Fibroblast of skin of abdomen (primary cell): ENCODE measurements at places on chromosomes 5 and 9.

DNA sequence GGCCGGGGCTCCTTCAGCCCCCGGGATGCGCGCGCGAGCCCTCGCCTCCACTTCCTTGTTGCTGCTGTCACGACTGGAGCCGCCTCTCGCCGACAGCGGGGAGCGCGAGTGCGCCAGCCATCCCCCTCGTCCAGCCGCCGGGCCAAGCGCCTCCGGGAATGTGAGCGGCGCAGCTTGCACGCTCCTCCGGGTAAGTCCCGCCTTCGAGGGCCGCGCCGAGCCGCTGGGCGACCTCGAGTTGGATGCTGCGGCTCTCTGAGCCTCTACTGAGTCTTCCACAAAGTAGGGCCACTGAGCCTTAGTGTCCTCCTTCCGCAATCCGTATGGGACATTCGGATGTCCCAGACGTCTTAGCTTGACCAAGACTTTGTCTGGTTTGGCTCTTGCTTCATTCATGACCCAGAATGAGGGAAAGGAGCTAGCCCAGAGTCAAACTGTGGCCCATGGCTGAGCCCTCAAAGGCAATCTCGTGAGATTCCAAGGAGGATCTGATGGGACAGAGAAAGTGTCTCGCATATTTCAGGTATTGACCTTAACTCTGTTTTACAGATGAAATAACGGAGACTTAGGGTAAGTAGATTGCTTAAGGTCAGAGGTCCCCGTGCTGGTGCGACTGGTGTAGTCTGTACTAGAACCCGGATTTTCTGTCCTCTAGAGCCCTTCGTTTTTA is 586 bp downstream of the HMGXB3 start:
- peak; percentile 28 for DNase-seq

DNA sequence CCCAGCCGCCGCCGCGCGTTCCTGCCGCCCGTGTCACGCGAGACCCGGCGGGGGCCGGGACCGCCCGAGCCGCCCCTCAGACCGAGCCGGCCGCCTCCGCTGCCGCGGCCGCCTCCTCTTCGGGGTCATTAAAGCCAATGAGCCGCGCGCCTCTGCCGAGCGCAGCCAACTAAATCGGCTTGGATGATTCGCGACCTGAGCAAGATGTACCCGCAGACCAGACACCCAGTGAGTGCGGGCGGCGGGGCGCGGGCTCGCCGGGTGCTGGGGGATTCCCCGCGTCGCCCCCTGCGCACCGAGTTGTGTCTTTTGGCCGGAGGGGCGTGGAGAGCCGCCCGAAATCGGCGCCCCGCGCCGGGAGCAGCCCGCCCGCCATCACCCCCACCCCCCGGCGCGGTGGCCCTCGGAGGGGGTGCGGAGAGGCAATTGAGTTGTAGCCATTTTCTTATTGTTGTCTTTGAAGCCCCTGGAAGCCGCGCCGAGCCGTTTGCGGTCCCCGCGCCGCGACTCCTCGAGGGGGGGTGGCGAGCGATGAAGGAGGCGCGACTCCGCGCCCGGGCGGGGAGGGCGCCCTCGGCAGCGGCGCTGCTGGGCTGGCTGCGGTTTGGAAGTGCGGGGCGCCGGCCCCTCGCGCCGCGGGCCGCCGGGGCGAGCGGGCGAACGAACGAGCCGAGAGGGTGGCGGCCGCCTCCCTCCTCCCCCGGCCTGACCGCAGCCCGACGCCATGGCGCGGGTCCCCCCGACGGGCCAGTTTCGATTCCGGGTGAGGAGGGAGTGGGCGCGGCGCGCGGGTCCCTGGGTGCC is 1.0 kb downstream of the TLE4 start:
- peak; percentile 52 for DNase-seq

DNA sequence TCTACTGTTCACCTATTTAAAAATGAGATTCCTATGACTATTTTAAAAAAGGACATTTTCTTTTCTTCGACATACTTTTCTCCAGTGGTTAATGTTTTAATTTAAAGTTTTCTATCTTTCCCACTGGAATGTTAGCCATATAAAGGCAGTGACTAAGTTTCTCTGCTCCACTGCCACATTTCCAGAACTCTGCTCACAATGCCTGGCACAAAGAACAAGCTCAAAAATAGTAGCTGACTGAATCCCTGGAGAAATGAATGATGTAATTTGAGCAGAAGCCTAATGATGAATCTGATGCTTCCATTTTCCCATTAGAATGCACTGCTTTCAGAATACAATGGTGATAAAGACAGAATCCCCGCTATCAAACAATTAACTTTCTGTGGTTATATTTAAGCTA is 817.8 kb downstream of the MTRR start:
- DNase-seq: peak; percentile 74

DNA sequence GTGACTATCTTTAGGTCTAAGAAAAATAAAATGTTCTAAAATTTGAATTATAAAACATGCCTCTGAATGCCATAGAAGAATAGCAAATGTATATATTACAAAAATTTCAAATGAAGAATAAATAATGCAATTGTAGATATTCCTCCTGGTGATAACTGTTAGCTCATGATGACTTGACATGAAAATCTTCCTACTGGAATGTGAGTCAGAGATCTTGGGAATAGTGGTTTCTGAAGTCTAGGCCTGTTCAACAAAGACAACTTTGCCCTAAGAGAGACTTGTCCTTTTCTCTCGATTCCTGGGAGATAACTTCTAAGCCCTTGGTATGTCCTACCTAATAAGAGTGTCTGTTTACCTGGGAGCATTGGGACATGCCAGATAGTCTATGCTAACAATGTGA is 746.3 kb upstream of the RIOK2 start:
- peak; percentile 7 for DNase-seq

DNA sequence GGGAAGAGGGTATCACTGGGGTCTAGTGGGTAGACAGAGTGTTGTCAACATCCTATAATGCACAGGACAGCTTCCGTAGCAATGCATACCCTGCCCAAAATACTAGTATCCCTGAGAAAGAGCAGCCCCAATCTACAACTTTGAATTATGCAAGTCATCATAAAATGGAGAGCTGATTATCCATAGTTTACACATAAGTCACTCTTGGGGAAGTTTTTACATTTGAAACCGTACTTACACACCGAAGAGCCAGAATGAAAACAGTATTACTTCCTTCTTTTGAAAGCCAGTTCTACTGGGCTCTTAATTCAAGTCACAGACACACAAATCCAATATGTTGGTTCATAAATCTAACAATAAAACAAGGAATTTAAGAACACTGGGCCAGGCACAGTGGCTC is 21.6 kb downstream of the RNF145 start:
- DNase-seq: no peak

- DNase-seq: peak; percentile 45
Observed at GRCh38 chr5:18393565-18394442, 759.5 kb downstream of the TAF11L14 start.

DNA sequence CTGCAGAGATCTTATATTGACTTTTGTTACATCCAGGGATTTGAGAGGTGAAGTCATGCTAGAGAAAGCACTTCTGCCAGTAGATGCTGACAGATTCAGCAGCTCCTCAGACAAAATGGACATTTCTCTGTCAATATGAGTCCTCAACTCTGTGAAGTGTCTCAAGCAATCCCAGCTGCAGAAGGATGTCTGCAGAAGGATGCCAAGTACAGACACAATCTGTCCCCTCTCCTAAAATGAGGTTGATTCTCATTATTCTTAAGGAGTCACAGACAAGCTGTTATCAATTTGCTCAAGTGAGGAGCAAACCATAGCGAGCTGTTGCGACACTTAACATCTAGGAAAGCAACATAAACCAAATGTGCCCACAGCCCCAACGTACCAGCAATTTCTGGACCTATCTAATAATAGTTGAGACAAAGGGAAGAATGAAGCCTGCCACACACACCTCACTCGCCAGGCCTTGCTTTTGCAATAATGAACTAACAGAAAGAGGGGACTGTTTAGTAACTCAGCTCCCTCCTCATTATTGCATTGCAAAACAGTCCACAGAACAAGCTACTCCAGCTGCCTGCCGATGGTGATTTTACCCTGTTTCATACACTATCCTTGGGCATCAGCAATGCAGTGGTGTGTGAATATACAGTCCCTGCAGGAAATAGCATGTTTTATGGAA is 364.2 kb upstream of the PDE4D start:
- no peak for DNase-seq

DNA sequence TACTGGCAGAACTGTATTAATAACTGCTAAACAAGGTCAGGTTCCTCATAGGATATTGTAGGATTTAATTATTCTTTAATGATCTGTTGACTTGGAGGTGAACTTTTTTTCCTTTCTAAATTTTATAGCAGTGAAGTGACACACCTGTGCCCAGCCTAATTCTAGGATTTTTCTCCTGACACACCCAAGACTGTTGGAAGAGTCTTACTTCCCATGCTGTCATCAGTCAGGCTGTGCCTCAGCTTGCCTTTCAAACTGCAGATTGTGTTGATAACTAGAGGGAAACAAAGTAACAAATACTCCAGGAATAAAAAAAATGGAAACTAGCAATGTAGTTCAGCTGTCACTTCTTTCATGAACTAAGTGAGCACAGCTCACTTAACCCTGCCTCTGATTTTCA is 22.0 kb downstream of the OTULIN start:
- DNase-seq: no peak

GRCh38 chr9:98775831-98776441 is 20.4 kb downstream of the ANKS6 start:
- DNase-seq: peak; percentile 61

DNA sequence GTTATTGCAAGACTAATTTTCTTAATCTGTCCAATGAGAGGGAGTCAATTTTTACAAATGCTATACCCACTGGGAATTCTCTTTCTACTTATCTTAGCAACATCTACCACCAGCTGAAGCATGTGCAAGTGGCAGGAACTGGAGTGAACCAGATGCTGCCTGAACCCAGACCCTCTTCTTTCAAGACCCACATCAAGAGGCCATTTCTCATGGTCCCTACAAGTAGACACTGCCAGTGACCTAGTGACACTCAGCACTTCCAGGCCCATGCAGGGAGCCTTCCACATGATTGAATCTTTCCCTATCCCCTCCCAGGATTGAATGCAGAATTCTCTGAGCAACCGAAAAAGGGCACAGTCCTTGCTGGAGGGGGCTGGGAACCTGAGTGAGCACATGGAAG is 148.2 kb upstream of the ADAMTS16 start:
- DNase-seq: no peak

- DNase-seq: no peak
Observed at GRCh38 chr5:111079846-111080245, 8.3 kb downstream of the TSLP start.

DNA sequence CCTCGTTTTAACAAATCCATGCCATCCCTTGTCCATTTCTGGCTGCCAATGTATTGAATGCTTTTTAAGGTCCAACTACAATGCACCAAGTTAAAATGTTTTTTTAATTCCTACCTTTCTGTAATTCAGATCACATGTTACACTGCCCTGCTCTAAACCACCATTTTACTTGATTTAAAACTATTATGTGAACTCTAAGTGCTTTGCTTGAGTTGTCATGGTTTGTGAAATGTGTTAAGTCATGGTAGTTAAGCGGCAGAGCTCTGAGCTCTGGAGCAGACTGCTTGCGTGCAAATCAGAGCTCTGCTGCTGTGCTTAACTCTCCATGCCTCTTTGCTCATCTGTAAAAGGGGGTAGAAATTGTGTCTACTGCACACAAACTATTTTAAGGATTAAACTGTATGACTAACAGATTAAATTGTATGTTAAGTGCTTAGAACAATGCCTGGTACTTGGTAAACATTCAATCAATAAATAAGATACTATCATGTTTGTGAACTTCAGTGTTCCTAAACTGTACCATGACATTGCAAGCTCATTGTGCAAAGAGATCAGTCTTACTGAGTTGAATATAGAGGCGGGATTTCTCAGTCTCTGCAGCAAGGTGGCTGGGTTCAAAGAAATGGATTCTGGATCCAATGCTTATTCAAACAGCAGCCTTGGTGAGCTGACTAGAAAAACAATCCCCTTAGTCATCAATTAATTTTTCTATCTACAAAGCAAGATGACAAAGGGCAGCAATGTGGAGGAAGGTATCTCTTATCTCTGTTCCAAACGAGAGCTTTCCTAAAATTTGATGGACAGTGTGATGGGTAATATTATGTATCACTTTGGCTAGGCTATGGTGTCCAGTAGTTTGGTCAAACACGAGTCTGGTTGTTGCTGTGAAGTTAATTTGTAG is 16.1 kb upstream of the CMBL start:
- peak; percentile 29 for DNase-seq

DNA sequence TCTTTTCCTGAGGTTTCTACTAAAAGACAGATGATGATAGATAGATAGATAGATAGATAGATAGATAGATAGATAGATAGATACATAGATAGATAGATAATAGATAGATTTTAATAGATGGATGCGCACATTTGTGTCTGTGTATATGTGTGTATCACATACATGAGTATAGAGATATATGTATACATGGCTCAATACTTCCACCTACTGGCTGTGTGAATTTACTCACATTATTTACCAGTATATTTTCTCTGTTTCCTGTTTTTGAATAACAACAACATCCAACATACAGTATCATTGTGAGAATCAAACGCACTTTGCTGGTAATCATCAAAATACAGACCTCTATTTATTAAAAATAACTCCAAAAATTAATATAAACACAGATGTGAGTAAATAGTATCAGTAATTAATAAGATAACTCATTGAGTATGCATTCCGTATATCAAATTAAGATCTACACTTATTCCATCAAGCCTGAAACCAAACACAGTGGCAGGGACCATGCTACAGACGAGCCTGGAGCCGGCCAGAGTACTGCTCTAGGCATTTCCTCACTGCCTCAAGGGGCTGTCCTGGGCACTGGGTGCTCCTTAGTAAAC is 338.0 kb downstream of the SEMA5A start:
- DNase-seq: peak; percentile 51

GRCh38 chr9:78671785-78672184 is 374.9 kb downstream of the PSAT1 start:
- no peak for DNase-seq

DNA sequence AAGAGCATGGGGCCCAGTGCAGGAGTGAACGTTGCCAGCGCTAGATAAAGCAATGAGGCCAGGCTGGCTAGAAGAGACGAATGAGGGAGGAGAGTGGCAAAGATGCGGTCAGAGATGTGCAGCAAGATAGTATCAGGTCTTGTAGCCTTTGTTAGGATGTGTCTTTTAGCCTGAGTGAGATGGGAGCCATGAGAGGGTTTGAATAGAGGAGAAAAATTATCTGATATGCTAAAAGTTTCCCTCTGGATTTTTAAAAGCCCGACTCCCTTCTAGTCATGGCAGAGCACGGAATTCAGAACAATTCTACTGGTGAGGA is 12.2 kb downstream of the DUSP1 start:
- no peak for DNase-seq

DNA sequence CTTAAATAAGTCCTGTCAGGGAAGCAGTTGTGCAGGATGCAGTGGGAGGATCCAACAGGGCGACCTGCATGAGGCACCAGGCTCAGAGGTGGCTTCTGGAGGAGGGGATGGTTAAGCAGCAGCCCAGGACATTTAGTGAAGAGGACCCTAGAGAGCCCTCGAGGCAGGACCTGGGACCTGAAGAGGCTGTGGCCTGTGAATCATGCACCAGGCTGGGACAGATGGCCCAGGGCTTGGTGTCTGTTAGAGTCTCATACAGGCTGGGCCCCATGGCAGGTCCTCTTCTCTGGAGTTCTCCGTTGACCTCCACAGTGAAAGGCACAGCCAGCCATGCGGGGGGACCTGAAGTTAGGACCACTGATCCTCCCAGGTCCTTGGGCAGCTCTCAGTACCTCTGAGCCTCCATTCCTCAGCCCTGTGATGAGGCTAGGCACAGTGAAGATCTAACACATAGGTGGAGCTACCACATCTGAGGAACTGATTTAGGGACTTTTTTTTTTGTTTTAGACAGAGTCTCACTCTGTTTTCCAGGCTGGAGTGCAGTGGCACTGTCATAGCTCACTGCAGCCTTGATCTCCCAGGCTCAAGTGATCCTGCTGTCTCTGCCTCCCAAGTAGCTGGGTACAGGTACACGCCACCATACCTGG is 60.8 kb upstream of the GARNL3 start:
- no peak for DNase-seq

GRCh38 chr9:3240656-3241268 is 285.0 kb downstream of the RFX3 start:
- DNase-seq: peak; percentile 57
